ENCODE measurements at places on chromosomes 1 and 21. TPM values are rescaled to one million over a fixed set of nuclear protein-coding genes. Genes with fewer than 3 reads are reported as not detected.
A peak's percentile ranks its signal among the peaks of the same experiment; 100 is the strongest.

PLA2G2D gene
- total RNA-seq = not detected

SAMSN1 gene
- not detected for total RNA-seq

DNM3 gene
- 0.62 TPM for total RNA-seq

S100A7 gene
- total RNA-seq = not detected

MSH4 gene
- total RNA-seq = 0.27 TPM

DNA sequence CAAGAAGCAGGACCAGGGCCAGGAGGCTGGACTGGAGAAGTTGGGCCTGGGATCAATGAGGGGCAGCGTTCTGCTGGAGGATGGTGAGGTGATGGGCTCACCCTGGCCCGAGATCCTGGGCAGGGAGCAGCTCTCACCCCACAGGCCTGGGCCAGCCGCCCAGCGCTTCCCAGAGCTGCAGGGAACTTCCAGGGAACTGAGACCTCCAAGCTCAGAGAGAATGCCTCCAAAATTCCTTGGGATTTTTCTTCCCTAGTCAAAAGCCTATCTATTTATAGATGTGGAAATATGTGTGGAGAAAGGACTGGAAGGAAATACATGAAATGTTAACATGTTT is 121.2 kb downstream of the SPSB1 start:
- DNase-seq = peak; percentile 79

- no peak for DNase-seq
Observed at GRCh38 chr1:9684801-9685200, 33.3 kb downstream of the PIK3CD start.

DNA sequence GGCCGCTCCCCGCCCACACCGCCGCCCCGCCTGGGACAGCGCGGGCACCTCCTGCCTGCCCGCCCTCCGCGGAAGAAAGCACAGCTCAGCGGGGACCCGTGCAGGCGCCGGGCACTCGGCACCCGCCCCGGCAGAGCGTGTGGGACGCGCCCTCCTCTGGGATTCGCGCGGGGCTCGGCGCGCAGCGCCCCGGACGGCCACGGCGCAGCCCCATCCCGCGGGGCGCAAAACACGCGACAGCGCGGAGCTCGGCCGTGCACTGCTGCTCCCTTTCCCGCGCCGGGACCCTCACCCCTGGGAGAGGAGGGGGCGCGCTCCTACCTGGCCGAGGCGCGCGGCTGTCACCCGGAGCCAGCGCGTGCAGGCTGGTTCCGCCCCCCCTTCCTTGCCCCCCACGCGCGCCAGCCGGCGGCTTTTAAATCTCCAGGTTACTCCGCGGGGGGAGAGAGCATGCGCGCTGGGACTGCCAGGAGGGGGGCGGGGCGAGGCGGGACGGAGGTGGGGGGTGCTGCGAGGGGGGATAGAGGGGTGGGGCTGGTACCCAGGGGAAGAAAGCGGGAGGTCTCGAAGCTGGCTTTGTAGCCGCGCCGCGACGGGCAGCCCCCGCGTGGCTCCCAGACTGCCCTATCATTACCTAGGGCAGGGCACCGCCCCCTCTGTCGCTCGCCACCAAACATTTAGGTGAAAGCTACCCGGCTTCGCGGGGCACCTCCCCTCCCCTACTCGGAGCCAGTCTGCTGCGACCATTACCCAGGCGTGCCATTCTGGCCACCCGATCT is at the start of gene SLC45A3:
Gene SLC45A3, minus strand, starts transcription at position 437 of the 779 bp plus-strand sequence. CDS start 15,853 bp downstream, outside the sequence.
- DNase-seq = peak; percentile 37

DNA sequence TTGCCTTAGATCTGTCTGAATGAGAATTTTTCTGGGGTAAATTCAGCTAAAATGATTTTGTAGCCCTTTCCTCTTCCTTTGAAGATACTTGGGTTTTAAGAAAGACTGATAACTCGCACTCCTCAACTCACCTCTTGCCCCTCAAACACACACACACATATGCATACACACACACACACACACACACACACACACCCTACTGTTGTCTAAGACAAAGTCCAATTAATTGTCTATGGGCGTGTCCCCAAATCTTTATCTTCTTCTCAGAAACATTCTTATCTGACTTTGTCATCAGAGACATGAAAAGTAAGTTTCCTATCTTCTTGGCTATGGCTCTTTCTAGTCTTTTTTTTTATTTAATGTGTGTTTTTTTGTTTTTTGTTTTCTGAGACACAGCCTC is 36.1 kb upstream of the SMYD2 start:
- DNase-seq = no peak

DNA sequence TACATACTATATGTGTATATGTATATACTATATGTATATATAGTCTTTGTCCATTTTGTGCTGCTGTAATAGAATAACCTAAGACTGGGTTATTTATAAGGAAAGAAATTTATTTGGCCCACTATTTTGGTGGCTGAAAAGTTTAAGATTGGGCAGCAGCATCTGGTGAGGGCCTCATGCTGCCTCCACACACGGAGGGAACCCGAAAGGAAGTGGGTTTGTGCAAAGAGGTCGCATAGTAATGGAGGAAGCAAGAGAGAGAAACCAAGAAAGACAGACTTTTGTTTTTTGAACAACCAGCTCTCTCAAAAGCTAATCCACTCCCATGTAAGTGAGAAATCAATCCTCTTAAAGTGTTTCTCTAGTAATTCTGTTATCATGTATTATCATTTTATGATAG is 1147.3 kb downstream of the NCAM2 start:
- no peak for DNase-seq

- no peak for DNase-seq
Observed at GRCh38 chr1:104636581-104636980, 886.9 kb downstream of the AMY1C start.

DNA sequence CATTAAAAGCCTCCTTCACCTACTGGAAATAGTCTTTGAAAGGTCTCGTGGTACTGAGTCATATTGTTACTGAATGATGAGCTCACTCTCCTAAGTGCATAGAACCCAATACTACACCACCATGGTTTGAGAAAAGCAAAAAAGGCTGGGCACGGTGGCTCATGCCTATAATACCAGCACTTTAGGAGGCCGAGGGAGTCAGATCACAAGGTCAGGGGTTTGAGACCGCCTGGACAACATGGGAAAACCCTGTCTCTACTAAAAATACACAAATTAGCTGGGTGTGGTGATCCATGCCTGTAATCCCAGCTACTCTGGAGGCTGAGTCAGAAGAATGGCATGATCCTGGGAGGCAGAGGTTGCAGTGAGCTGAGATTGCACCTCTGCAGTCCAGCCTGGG is 3.3 kb upstream of the HNRNPCL1 start:
- peak; percentile 1 for DNase-seq

- DNase-seq = no peak
Observed at GRCh38 chr1:165439330-165439729, 5.6 kb downstream of the RXRG start.

DNA sequence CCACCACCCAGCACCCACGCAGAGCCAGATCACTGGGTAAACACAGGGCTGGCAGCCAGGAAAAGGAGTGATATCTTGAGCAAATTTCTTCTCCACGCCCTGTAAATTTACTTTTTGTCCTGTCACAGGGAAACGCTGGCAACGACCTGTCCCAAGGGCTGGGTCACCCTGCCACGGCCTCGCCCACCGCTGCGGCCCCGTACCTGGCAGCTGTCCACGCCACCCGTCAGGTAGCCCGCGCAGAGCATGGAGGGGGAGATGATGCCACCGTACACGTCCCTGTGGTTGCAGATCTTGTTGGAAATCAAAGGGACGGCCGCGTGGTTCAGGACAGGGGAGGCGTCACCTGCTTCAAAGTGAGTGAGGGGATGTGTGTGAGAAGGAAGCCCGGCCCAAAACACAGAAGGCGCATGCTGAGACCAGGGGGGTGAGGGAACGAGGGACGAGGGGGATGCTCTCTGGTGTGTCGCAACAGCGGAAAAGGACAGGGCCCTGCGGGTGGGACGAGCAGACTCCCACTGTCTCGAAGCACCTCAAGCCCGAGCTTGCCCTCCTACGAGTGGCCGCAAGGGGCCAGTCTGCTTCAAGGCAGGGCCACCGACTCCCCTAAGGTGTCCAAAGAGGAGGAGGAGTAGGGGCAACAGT is 10.1 kb upstream of the TFF1 start:
- no peak for DNase-seq

DNA sequence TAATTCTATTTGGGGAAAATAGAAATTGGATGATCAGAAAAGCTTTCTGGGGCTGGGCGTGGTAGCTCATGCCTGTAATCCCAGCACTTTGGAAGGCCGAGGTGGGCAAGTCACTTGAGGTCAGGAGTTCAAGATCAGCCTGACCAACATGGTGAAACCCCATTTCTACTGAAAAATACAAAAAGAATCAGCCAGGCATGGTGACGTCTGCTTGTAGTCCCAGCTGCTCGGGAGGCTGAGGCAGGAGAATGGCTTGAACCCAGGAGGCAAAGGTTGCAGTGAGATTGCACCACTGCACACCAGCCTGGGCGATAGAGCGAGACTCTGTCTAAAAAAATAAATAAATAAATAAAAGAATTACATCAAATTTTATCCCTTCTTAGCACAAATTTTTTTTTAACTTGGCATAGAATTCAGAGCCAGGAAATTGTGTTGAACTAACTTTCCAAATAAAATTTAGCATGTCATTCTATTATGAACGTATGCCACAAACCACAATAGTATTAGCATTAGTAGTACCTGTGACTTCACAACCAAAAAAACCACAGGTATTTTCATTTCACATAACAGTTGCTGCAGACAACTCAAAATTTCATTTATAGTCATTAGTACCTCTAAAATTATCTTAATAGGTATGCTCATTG is 4.5 kb upstream of the ANKRD13C start:
- DNase-seq = peak; percentile 61

DNA sequence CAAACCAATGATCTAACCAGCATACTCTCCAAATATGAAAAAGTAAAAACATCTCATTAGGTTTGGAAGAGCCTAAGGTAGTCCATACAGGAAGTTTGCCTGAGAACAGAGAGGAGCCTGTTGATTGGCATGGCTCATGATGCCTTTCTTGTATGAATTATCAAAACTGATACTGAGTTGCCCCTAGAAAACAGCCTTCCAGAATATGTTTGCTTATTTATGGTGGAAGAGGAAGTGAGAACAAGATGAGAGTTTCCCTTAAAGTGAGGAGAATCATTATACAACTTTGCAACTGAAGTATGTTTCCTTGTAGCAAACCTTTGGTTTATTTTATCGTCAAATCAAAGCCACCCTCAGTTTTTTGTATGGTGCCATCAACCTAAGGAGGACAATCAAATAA is 23.8 kb upstream of the KIAA1614 start:
- no peak for DNase-seq

- no peak for DNase-seq
Observed at GRCh38 chr1:172472495-172472894, 28.6 kb upstream of the PIGC start.

DNA sequence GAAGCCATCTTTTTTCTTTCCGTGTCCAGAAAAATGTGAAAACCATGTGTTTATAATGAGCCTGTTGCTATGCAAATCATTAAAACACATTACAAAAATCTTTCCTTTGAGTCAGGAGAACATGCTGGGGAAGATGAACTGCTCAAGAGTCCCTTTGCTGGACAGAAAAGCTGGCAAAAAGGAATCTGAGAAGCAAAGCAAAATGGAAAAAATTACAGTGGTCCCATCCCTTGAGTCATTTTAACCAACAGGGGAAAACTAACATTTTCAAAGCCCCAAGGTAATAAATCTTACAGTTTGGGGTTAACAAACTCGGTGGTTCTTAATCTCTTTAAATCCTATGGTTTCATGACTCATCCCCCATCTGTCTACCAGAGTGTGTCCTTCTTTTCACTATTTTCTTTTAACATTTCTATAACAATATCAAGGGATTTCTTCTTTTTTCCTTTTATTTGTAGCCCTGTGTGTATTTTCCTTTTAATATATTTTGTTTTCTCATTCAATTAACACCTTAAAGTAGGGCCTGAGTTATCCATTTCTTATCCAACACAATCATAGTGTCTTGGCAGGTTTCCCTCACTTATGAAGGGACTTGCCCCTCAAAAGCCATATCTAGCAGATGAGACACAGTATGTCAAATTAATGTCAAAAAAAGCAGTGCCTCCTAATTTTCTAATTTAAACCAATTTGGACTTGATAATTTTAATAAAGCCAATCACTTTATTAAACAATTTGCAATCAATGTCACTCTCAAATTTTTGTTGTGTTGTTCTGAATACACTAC is 105.4 kb downstream of the PTPN14 start:
- DNase-seq = peak; percentile 87

GRCh38 chr1:198007687-198008607 is 90.8 kb downstream of the LHX9 start:
- no peak for DNase-seq

GRCh38 chr1:10941891-10942541 is 70.4 kb upstream of the TARDBP start:
- peak; percentile 37 for DNase-seq

DNA sequence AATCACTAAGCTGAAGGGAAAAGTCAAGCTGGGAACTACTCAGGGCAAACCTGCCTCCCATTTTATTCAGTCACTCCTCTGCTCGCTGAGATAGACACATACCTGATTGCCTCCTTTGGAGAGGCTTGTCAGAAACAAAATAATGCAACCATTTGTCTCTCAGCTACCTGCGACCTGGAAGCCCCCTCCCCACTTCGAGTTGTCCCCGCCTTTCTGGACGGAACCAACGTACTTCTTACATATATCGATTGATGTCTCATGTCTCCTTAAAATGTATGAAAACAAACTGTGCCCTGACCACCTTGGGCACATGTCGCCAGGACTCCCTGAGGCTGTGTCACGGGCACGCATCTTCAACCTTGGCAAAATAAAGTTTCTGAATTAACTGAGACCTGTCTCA is 21.5 kb upstream of the HPDL start:
- no peak for DNase-seq

- peak; percentile 11 for DNase-seq
Observed at GRCh38 chr1:77282866-77283539, 1.2 kb downstream of the AK5 start.

DNA sequence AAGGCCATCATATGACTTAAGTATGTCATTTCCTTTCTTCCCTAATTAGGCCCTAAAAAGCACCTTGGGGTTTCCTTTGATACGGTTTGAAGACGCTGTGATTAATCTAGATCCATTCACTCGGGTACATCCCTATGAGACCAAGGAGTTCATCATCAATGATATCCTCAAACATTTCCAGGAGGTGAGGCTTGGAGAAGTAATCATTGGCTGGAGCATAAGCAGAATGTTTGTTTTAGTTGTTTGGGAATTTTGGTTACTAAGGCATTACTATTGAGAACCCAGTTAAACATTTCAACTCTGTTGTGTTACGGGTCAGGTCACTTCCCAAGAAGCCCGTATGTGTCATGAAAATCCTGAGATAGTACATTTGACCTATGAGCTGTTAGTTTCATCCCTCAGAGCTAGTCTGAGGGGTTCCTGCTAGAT is 185.2 kb downstream of the VPS13D start:
- DNase-seq = no peak
